ENCODE measurements at places on chromosomes 3 and 15. TPM values are rescaled to one million over a fixed set of nuclear protein-coding genes. Genes with fewer than 3 reads are reported as not detected.

Gene NOX5
- 2.9 TPM for total RNA-seq

Gene SHQ1
- 25.5 TPM for total RNA-seq

Gene TAGLN3
- 0.39 TPM for total RNA-seq

Gene MYO5C
- total RNA-seq, result 1.2 TPM

Gene LRRC2
- total RNA-seq, result 0.12 TPM

- DNase-seq, result peak; percentile 99
Observed at GRCh38 chr3:58052373-58053273, 44.4 kb downstream of the FLNB start.

DNA sequence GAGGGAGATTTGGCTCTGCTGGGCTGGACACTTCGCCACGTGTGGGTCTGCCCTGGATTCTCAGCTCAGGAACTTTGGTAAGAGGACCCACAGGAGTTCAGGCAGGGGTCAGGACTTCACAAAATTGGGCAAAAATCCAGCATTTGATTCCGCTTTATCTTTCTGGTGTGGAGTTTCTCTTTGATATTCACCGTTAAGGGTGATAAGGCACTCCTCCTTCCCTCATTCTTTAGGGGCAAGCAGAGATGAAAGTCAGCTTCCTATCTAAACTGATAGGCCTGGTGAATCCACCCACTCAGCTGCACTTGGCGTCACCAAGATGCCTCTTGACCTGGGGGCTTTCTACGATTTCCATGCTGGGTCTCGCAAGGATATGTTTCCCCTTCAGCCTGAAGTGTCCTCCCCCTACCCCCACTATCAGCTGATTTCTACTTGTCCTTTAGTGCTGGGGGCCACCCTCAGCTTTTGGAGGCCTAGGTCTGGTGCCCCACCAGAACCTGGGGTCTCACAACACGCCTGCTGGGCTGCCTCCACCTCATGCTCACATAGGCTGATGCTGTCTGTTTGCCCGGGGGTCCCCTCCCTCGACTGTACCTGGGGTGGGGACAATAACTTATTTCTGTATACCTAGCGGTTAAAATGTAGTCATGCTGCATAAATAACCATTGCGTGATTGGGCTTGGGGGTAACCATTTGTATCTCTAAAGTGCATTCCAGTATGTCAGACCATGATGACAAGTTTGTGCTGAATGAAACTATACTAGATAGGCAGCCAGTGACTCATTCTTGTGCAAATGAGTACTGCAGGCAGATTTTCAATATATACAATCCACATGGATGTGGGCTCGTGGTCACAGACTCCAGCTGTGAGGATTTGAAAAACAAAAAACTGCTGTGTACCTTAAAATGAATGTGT, 248.3 kb downstream of the ADAMTS17 start:
- DNase-seq, result peak; percentile 22

DNA sequence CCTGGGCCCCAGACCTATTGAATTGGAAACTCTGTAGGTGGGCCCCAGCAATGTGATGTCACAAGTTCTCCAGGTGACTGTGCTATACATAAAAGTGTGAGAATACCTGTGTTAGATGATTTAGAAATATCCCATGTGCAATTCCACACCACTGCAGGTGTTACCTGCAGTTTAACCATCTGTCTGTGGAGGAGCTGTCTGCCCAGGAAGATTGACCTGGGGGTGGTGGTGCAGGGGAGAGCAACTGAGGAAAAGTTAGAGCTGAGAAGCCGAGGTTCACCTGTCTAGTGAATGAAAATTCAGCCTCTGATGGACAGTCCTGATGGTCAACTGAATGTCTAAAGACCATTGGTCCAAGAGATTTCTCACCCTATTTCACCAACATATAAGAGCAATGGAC, 132.2 kb upstream of the SLC24A5 start:
- DNase-seq, result no peak

GRCh38 chr3:103195216-103195615, 760.4 kb downstream of the ZPLD1 start:
- peak; percentile 2 for DNase-seq

GRCh38 chr3:71391361-71391760, 192.2 kb downstream of the FOXP1 start:
- DNase-seq, result no peak

DNA sequence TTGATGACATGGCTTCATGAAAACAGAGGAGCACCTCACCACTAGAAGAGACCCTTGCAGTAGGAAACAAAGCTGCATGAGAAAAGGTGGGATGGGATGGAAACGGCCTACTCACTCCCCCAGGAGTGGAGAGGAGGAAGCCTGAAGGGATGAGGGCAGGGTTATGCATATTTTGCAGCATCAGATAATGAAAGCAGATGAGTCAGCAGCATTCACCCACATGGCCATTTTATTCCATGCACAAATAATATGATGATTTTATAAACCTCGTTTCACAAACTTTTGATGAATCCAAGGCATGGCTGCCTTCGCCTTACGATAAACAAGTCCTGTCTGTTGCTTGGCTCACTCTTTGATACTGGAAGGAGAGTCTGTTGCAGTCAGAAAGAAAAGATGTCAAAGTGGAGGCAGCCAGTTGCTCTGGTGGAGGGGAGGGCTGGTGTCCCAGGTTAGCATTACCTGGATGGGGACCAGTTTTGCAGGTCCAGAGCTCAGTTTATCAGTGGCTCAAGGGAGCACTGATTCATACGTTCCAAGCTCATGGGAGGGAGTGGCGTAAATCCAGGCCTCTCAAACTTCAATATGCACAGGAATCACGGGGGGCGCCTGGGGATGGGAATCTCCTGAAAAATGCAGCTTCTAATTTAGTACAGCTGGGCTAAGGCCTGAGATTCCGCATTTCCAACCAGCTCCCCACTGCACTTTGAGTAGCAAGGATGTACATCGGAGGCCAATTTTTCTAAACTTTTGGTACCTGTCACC, 9.2 kb upstream of the EHD4 start:
- DNase-seq, result peak; percentile 19

GRCh38 chr15:28967066-28967465, 81.3 kb downstream of the APBA2 start:
- DNase-seq, result no peak

- DNase-seq, result no peak
Observed at GRCh38 chr3:21170964-21171363, 580.0 kb downstream of the ZNF385D start.

- DNase-seq, result no peak
Observed at GRCh38 chr3:148190441-148190990, 507.2 kb upstream of the AGTR1 start.

GRCh38 chr15:64717735-64718495, 57.5 kb downstream of the RBPMS2 start:
- no peak for DNase-seq

- DNase-seq, result peak; percentile 89
Observed at GRCh38 chr3:105355408-105356061, 11.2 kb upstream of the ALCAM start.

DNA sequence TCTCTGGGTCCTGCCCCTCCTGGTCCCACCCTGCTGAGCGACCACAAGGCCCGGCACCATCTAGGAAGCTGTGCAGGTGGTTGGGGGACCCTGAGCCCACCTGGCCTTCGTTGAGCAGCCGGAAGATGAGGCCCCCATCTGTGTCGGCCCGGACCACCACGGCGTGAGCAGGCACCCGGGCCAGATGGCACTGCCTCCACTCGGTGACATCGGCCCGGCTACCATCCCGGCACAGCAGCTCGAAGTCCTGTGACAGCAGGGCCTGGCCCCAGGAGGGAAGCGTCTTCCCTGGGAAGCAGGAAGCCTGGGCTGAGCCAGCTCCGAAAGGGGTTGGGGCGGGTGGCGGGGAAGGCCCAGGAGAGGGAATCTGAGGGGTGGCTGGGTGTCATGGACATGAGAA, 12.6 kb downstream of the MELTF start:
- DNase-seq, result no peak

Data from RPMI7951 (cell line).